ENCODE measurements at places on chromosomes 6 and 20.

DNA sequence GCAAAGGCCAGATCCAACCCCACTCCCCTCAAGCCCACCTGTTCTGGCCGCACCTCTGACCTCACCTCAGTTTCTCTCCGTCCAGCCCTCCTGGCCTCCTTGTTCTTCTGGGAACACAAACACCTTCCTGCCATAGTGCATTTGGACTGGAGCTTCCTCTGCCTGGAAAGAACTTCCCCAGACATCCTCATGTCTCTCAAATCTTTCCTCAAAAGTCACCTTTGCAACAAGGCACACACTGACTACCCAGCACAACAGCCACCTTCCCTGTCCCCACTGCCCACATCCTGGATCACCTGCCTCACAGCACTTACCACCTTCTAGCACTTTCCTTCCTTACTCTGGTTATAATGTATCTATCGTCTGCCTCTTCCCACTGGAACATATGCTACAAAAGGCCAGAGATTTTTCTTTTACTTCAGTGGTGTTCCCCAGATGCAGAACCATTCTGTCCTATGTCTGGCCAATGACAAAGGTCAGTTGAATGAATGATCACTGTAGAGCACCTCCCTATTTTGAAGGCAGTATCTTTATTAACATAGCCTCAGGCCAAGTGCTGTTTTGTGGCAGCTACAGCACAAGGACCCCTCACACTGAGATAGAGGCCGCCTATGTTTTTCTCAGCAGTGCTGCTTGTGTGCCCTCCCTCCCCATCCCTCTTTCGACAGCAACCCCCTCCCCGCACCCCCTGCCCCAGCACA is 4.1 kb downstream of the HLA-B start:
- no peak for DNase-seq

DNA sequence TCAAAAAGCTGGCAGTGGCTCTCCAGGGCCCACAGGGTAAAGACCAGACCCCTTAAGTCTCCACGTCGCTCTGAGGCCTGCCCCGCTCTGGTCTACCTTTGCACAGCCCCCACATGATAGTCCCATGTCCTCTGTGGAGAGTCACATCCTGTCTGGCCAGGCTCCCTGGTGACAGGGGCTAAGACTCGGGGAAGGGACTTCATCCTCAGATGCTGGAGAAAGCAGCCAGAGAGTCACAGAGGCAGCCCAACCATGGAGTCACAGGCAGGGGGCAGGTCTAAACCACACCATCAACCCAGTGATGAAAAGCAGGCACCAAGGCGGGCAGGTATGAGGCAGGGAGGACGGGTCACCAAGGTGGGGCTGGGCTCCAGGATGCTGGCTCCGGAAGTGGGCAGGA is 62.2 kb downstream of the SLC22A23 start:
- DNase-seq, result no peak

DNA sequence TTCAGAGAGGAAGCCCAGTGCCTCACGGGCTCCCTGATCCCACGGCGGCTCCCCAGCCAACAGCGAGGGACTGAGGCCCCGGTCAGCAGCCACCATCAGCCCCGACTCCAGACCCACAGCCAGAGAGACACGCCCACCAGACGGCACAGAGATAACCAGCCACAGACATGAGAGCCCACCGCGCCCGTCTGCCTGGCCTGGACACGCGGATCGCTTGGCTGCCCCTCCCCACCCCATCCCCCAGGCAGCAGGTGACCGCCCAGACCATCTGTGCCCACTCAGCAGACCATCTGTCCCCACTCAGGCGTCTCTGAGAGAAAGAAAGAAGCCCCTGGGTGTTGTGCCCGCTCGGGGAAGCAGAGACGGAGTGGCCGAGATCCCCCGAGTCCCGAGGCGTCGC is 55.5 kb upstream of the CHRNA4 start:
- DNase-seq, result no peak

DNA sequence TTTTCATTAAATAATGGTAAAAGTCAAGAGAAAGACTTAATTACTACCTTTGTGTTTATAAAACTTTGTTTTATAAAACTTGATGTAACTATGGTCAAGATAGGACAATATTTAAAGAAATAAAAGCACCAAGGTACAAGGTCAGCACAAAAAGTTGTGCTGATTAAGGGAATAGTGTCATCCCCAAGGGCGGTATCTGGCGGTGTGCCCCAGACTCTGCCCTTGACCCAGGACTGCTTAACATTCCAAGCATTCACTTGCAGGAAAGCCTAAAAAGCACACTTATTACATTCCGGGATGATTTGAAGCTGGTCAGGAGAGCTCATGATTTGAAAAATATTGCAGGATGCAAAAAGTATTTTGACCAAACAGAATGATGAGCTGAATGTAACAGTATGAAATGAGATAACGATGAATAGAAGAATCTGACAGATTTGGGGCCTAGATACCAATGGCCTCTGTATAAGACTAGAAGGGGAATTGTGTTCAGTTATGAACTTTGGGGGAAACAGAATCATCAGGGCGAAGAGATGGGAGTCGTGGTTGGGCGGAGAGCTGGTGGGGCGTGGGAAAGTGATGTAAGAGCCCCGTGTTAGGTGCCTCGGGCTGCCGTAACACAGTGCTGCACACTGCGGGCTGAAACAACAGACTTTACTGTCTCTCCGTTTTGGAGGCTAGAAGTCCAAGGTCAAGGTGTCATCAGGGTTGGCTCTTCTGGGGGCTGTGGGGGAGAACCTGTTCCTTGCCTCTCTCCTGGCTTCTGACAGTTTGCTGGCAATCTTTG is 77.2 kb downstream of the CDC5L start:
- DNase-seq, result no peak

GRCh38 chr6:9766240-9766915 is 648.5 kb downstream of the TFAP2A start:
- no peak for DNase-seq

GRCh38 chr6:134669485-134669884 is 280.4 kb downstream of the ALDH8A1 start:
- no peak for DNase-seq

GRCh38 chr20:1313236-1313964 is 15.5 kb downstream of the SDCBP2 start:
- peak; percentile 72 for DNase-seq

DNA sequence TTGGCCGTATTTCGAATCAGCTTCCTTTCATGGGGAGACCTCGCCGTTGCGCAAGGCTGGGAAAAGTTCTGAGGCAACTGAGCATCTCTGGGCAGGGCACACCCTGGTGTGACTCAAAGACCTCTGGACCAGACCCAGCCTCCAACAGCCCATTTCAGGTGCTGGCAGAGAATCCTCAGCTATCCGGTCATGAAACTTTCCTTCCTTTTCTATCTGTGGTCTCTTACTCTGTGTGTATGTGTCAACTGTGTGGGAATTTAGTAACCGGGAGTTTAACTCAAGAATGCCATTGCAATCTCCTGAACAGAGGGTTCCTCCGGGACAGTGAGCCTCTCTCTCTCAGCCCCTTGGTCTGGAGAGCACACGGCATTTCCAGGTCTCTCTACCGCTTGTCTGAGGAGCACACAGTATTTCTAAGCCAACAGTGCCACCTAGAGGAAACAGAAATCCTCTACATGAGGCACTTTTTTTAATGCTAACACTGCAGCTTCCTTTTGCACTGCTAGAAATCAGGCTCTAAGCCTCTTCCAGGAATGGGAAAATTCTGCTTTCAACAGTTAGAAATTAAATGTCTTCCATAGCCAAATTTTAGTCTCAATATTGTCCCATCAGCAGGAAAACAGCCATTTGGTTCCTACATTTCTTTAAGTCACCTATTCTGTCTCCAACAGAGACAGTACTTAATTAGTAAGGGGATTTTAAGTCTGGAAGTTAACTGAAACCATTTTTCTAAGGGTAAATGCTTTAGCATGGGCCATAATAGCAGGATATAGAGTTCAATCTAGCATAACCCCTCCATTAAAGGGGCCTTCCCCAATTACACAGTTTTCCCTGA is 32.7 kb downstream of the PLN start:
- peak; percentile 67 for DNase-seq

DNA sequence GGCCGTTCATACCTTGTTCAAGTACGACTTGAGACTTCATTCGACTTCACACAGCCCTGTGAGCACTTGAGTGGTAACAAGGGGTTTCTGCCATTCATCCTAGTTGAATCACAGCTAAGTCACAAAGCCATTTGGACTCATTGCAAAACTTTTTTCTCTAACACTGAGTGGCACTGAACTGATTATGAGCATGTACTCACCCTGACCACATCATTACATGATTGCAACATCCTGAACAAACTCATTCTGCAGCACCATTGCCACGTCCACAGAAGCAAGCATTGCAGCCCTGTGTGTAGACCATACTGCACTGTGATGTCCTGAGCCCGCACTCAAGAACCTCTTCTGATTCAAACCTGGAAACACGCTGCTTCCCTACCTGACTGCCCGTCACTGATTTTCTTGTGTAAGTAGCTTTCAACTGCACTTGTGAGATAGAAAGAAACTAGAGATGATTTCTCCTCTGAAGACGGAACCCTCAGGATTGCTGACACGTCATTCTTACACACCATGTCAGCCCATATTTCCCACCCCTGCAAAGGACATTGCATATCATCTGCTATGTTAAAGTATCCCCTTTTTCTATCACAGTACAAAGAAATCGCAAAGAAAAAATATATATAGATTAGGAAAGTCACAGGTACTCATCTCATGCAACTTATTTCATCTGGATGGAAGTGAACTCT is 81.6 kb downstream of the C6orf118 start:
- DNase-seq, result no peak

- no peak for DNase-seq
Observed at GRCh38 chr6:7692453-7692784, 33.5 kb upstream of the BMP6 start.

DNA sequence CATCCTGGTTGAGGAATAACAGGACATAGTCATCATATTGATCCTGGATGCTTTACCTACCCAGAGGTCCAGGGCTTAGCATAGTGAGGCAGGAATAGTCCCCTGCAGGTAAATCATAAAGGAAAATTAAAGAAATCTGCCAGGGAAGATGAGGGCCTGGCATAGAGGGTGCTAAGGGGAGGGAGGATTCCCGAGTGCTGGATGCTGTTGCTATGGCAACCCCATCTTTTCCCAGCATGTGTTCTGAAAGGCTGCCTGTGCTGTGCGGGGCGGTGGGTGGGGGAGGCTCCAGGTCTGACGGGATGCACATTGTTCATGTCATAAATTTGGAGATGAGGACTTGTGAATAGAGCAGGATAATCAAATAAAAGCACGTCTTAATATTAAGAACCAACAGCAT is 212.6 kb upstream of the PCSK2 start:
- no peak for DNase-seq

GRCh38 chr6:47414423-47415167 is 63.0 kb upstream of the CD2AP start:
- DNase-seq, result no peak

GRCh38 chr6:107114926-107115694 is at the start of gene BEND3:
BEND3 (minus strand) TSS chr6:107115515; CDS start chr6:107099285, 16,230 bp downstream.
- DNase-seq, result no peak

DNA sequence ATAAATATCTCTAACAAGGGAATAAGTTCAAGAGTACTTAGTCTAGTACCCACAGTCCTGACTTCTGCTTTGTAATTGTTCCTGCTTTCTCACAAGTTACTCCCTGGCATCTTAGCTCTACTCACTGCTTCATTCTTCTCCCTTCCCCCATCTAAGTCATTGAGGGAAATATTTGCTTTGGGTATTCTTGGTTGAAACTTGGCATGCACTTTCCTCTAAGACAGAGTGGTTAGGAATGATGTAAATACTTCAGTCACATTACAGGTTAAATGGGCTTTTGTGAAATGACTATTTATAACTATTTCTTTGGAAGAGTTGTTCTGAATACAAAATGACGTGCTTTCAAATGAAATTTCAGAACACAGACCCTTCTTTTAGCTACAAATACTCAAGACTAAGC is 67.7 kb upstream of the PLEKHG1 start:
- no peak for DNase-seq

DNA sequence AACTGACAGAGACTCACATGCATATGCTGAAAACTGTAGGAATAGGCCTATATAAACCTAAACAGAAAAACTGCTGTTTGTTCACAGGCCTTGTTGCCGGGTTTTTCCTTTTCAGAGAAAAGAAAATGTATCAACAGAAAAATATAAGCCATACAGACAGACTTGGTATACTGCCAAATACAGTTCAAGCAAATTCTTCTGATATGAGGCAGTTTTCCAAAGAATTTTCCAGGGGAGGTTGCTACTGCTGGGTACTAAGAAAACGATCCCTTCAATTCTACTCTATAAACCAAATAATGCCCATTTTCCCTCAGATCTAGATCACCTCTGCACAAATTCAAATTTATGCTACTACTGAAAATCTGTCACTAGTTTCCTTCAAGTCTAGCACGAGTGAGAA is 59.4 kb downstream of the ME1 start:
- DNase-seq, result no peak

- DNase-seq, result no peak
Observed at GRCh38 chr6:167392631-167393316, 67.9 kb downstream of the TTLL2 start.

DNA sequence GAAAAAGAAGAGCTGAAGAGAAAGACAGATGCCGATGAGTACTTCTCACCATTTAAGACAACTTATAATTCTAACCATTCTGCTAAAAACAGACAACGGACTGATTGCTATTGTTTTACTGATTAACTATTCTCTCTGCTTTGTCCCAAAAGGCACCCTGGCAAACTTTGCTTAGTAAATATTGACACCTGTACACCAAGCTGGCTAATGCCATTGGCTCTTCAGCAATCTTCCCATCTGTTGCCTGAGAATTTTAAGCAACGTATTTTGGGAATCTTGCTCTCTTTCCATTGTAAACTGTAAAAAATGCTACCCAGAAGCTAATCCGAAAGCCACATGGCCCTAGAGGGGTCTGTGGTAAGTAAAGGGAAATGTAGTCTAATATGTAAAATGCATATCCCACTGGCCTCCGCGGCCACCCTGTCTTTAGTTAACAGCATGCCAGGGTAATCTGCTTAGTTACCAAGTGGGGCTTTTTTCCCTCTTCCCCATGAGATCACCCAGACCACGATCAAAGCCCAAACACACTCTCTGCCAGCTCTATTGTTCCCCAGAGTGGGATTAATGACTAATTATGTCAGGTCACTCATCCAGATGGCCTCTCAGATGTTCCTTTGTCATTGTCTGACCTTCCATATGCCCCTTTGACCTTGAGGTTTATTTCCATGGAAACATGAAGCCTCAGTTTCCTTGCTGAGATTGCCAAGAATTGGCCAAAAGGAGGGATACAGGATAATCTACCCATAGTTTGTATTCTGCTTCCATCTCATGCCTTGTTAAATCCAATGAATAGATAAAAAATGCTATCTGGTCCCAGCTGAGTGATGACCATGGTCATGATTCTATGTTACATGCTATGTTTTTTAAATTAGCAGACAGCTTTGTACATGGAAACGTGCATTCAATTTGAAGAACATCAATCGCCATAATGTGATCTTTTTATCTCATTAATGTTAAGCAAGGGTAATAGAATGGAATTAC is 216.4 kb upstream of the MCHR2 start:
- no peak for DNase-seq

DNA sequence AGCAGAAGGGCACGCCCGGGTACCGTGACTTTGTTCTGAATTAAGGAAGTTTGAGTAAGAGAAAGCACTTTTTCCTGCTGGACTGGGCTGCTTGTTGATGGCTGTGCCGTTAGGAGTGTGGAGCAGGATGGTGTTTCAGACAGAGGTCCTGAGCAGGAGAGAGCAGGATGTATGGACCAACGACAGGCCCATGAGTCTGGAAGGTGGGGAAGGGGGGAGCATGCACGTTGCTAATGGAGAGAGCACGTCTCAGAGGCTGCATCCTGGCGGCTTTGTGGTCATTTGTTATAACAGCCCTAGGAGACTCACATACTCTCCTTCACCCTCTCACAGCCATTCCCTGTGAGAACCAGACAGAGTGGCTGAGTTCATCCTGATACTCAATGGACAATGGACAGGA is 56.8 kb downstream of the PHACTR3 start:
- DNase-seq, result no peak

All from H9 (cell line).